ENCODE measurements at places on chromosomes 3 and 15.

- peak; percentile 54 for DNase-seq
These were observed 10.9 kb downstream of the ARL6IP5 start for GRCh38 chr3:69095636-69096035.

DNA sequence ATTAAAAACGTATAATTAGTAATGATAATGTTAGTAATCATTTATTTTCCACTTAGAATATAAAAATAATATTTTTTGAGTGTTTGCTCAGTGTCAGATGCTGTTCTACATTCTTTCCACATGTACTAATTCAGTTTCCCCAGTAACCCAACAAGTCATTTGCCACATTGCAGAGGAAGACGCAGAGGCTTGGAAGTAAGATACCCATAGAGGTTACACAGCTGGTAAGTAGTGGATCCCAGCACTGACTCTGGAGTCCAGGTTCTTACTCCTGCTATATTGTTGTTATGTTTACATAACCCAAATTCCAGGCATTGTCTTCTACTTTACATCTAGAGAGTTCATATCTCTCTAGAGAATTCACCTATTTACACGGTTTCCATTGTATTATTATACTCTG, 48.2 kb upstream of the MYO5C start:
- DNase-seq = peak; percentile 11

GRCh38 chr3:71310980-71311660, 272.4 kb downstream of the FOXP1 start:
- DNase-seq = no peak

DNA sequence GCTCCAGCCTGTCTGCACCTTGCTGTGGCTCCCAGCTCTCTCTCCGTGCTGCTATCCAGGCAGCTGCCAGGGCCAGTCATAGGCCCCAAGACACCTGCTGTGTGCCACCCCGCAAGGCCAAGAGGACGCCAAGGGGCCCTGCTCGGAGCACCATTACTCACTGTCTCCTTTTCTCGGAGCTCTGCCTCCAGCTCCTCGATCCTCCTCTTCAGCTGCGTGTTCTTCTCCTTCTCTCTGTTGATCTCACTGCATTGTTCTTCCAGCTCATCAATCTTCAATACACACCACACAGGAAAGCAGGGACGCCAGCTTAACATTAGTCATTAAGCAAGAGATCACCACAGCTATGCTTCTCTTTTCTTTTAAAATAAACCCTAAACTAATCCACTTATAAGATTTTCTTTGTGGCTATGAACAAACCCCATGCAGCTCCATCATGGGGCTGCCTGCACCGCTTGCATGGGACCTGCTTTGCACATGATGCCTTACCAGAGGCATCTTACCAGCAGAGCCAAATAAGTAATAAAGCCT, 42.6 kb downstream of the WHAMM start:
- no peak for DNase-seq

DNA sequence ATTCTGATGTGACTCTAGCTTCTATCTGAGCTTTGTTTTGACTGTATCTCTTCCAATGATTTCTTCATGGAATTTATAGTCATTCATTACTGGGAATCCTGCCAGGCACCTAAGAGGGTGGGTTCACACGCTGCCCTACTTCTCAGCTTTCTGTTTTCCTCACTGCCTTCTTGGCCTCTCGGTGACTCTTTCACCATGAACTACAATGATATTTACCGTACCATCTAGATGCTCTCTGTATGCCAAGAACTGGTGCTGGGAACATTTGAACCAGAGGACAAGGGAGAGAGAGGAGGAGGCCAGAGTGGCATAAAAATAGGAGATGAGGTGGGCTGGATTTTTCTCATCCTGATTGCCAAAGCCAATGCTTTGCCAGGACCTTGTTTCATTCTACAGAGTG, 280.0 kb upstream of the P2RY1 start:
- peak; percentile 73 for DNase-seq

- no peak for DNase-seq
These were observed 30.7 kb upstream of the MYLK start for GRCh38 chr3:123914829-123915228.
